Hindlimb muscle (tissue), 1 donor: ENCODE measurements at places on chromosomes 5 and 9.

GRCh38 chr5:146880966-146881365 is 2.4 kb upstream of the PPP2R2B start:
- DNase-seq: no peak

DNA sequence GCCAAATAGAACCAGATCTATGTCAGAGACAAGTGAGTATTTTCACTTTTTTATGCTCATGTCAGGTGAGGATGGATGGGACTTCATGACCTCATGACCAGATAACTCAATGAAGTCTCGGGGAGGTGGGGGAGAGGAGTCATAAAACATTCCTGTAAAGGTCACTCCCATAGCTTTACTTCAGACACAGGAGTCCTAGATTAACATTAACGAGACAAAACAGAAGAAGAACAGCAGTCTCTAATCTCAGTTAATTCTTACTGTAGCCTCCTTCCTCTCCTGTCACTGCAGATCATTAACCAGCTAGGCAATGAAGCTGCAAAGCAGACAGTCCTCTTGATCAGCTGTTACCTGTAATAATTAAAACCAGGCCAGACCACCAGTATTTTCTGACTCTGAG is 11.2 kb downstream of the CRHBP start:
- DNase-seq: no peak

DNA sequence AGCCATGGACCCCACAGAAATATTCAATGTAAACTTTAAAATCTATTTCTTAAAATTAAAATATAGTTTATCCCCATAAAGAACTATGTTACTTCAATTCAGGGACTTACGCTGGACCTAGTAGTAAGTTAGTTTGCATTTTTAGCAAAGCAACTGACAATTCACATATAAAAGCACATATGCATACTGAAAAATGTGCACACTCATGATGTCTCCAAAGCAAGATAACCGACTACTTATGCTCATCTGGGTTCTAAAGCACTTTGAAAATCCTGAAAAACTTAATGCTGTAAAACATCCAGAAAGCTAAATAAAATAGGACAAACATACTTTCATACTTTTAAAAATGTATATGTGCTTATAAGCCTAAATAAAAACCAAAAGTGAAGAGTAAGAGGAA is 264.4 kb upstream of the GAS1 start:
- DNase-seq: no peak

DNA sequence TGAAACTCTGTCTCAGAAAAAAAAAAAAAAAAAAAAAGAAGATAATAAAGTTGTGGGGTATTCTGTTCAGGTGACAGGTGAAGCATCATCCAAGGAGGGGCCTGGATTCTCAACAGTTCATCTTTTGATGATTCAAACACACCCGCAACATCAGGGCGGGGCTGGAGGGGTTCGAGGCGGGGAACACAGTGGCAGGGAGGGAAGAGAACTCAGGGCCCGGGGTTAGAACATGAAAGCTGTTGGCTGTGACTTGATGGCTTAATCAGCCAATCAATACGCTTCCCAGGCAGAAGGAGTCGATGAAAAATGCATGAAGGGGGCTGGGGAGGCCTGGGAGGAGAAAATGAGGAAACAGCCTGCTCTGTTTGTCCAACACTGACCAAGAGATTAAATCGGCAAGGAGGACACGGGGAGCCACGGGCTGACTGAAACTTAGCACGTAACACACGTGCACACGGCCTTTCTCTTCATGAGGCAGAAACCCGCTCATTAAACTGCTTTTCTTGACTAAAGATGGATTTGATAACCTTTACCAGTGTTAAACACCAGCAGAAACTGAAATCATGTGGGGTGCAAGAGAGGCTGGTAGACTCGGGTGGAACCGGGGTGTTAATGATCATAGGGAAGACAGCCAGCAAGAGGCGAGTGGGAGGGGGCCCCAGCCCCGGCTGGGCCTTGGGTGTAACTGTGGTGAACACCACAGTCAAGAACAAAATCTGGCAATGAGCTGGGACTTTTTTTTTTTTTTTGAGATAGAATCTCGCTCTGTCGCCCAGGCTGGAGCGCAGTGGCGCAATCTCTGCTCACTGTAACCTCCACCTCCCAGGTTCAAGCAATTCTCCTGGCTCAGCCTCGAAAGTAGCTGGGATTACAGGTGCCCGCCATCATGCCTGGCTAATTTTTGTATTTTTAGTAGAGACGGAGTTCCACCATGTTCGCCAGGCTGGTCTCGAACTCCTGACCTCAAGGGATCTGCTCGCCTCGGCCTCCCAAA is 105.7 kb upstream of the RAPGEF1 start:
- no peak for DNase-seq

DNA sequence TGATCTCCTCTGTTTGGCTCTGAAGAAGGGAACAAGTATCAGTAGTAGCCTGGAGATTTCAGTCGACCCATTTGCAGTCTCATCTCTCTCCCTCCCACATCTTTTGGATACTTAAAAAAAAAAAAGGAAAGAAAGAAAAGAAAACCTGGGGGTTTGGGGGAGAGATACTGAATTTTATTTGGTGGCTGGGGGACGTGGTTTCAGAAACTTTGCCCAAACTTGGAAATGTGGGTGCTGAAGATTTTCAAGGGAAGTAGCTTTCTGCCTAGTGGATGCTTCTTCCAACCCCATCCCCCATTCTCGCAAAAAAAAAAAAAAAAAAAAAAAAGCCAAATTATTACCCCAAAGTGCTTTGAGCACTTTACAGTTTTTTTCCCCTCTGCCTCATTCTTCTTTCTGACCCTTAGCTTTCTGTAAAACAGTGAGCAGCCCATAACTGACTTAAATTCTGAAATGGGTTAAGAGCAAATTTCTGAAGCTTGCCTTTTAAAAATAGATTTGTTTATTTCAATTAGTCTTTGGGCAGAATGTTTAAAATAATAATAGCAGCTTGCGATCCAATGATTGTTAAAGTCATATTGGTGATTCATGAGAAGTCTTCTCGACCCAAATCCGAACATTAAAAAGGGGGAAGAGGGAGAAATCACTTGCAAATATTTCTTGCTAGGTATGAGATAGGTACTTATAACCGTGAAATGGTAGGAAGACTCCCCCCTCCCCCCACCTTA is 894 bp downstream of the FST start:
- DNase-seq: peak; percentile 9

DNA sequence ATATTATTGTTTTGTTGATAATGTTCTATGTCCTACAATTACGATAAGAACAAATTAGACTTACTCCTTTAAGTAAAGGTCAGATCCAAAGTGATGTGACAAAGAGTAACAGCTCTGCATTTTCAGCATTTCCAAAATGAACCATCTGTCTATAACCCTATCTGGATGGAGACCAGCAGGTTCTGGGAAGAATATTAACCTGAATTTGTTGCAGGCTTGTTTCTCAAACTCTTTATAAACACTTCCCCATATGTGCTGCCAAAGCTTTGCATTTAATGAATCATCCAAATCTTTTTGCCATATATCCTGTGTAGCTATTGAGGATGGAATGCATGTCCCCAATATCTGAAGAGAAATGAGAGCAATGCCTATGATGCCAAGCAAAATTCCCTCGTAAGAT is 198.9 kb upstream of the SLC27A6 start:
- DNase-seq: no peak

- peak; percentile 72 for DNase-seq
Measured at GRCh38 chr5:132257131-132258101, at the start of gene PDLIM4. PDLIM4 (plus strand) TSS chr5:132257696; CDS start chr5:132257735, 39 bp downstream.

- DNase-seq: no peak
Measured at GRCh38 chr9:5917888-5918287, 27.2 kb downstream of the MLANA start.

- DNase-seq: no peak
Measured at GRCh38 chr5:94983861-94984535, 300.9 kb downstream of the MCTP1 start.

GRCh38 chr5:105101577-105101976 is 1539.0 kb upstream of the NUDT12 start:
- peak; percentile 15 for DNase-seq

DNA sequence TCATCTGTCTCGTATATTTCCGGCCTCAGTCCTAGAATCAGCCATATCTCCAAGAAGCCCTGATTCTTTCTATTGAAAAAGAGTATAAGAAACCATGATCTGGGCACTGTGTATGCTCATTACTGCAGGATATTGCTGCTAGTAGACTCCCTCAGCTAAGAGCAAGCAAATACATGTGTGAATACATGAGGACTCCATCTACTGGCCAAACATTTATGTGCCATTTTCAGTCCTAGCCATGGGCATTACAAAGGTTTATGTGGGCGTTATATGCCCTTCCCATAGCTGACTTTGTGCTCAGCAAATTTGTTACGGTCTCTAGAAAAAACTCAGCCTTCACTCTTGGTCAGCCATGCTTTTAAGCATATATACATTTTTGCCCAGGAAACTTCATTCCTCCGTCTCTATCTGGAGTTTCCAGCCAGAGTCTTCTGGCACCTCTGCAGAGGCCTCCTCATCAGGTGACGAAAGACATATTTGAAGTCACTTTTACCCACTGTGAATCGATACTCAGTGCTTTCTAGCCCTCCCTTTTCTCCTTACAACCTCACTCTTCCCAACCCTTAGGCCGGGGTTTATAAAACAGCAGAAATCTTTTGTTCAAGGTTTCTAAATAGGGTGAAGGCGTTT is 1495.6 kb upstream of the CDH6 start:
- DNase-seq: no peak

DNA sequence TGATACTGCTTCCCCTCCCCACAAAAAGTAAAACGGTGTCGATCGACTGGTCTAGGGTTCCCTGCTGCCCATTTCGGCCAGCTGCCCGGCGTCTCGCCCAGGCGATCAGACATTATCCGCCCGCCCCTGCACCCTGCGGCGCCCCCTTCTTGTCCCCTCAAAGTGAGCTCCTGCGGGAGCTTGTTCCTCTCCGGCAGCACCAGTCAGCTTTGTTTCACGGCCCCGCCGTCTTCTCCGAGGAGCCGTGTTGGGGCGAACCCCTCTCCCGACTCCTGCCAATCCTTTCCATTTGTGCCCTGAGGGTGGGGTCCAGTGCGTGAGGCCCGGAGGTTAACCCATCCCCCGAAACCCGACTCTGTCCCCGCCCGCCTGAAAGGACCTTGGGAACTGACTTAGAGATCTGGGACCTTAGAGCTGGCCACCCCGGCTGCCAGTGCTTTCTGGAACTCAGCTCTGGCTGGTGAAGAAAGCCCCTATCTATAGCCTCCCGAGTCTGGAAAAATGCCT is 518 bp downstream of the UBE2B start:
- DNase-seq: peak; percentile 48

GRCh38 chr5:132095424-132095972 is 21.9 kb downstream of the CSF2 start:
- no peak for DNase-seq

- DNase-seq: no peak
Measured at GRCh38 chr5:415928-416635, 26.9 kb upstream of the EXOC3 start.

GRCh38 chr9:2524601-2525000 is 97.0 kb upstream of the VLDLR start:
- DNase-seq: no peak

DNA sequence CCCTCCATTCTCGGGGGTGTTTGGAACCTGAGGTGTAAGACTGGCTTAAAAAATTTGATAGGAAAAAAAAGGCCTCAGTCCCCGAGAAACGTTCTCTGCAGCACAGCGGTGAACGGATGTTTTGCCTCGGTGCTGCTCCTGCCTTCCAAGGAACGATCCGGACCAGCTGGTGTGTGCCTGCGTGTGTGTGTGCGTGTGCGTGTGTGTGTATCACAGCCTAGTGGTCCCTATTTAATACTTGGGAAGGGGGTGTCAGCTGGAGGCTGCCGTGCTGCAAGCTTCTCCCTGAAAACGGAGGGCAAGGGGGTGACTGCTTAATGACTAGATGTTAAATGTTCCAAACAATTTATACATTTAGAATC is 76.9 kb downstream of the LHX2 start:
- no peak for DNase-seq

GRCh38 chr9:123556464-123557435 is 200.8 kb downstream of the CRB2 start:
- DNase-seq: no peak

- DNase-seq: no peak
Measured at GRCh38 chr9:88074931-88075330, 63.3 kb downstream of the SPATA31C2 start.

DNA sequence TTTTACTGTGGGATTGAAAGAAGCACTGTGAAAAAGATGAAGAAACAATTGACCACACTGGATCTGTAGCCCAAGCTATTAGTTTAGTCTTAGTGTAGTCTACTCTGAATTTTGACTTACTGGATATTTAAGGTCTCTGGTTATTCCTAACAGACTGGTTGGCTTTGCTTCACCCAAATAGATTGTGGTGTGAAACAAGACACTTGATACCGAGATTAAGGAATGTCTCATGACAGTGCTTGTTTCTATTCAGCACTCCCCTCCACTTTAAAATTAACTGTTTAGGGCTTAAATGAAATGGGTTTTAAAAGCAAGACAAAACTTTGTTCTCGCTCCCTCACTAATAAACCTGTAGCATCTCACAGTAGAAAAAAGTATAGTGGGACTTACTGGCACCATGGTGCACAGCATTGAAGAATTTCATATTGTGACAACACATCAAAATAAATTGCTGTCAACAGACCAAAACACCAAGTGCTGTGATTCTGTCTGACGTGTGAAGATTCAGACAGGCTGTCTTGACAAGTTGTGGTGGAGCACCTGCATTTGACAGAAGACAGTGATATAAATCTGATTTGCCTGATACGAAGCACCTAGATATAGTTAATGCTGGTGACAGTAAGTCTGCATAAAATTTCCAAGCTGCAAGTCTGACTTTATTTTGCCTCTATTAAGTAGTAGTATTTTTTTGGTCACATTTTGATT is 73.1 kb downstream of the PBX3 start:
- no peak for DNase-seq

DNA sequence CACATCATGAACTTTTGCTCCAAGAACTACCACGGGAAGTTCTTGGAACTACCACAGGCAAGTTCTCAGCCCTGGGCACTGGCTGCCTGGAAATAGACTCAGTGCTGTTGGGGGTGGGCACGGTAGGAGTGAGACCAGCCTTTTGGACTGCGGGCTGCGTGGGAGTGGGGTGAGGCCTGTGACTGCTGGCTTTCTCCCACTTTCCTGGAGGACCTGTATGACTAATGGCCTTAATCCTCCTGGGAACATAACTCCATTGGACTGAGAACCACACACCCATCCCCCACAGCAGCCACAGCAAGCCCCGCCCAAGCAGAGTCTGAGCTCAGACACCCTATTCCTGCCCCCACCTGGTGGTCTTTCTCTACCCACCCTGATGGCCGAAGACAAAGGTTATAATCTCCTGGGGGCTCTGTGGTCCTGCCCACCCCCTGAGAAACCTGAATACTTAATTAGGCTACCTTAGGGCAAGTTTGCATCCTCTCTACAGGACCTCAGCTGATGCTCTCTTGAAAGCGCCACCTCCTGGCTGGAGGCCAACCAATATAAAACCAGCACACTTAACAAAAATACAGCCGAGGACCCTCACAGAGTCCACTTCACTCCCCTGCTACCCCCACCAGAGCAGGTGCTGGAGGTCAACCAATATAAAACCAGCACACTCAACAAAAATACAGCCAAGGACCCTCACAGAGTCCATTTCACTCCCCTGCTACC is 112.6 kb downstream of the CACNA1B start:
- no peak for DNase-seq

- no peak for DNase-seq
Measured at GRCh38 chr9:135890190-135891026, 16.9 kb downstream of the CAMSAP1 start.
